ENCODE measurements at places on chromosomes 3 and 15. TPM values are rescaled to one million over a fixed set of nuclear protein-coding genes. Genes with fewer than 3 reads are reported as not detected.
A peak's percentile ranks its signal among the peaks of the same experiment; 100 is the strongest.

DNA sequence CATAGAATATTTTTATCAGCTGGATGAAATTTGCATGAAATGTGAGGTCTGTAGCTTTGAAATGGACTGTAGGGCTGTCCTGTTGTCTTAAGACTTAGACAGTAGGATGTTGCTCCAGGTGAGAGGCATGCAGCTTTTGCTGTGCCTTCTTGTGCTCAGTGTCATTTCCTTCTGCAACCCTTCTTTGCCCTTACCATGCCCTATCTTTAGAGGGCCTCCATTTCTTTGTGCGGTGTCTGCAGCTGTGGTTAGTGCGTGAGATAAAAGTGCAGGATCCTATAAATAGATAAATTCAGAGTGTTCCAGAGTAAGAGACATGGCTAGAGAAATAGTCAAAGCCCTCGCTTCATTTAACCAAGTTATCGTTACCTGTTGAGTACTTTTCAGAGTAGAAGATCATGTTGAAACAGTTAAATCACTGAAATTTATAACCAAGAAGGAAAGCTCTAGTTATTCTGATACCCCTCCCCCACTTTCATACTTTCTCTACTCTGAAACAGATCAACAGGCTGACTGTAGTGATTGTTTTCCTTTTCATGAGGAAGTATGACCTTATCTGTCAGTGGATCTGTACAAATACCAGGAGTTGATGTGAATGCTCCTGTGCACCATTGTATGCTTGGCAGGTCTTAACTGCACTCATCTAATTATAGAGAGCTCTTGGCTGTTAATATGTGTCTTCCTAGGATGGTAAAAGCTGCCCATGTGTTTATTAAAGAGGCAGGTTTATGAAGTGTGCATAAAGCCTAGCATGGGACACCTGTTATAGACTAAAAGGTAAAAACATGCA, 18.2 kb downstream of the EIF3J start:
- H3K27me3 ChIP-seq: no peaks in the 10 kb centered on the region
- no peak overlapping the region for H3K4me3 ChIP-seq
- no peak overlapping the region for H3K27ac ChIP-seq
- H3K4me1 ChIP-seq: no peaks in the 10 kb centered on the region
- no peak for DNase-seq
- peaks cover 66% of the 10 kb centered on the region for H3K36me3 ChIP-seq

- H3K4me3 ChIP-seq: no peak overlapping the region
- H3K4me1 ChIP-seq: no peaks in the 10 kb centered on the region
- H3K27me3 ChIP-seq: no peaks in the 10 kb centered on the region
- no peak overlapping the region for H3K27ac ChIP-seq
- no peaks in the 10 kb centered on the region for H3K36me3 ChIP-seq
- DNase-seq: no peak
These were observed 275.4 kb downstream of the NEK10 start for GRCh38 chr3:27093771-27094170.

- no peak overlapping the region for H3K4me3 ChIP-seq
- no peaks in the 10 kb centered on the region for H3K4me1 ChIP-seq
- H3K36me3 ChIP-seq: no peaks in the 10 kb centered on the region
- H3K27me3 ChIP-seq: no peaks in the 10 kb centered on the region
- no peak for DNase-seq
These were observed 23.1 kb downstream of the P3H2 start for GRCh38 chr3:190097617-190098016.

DNA sequence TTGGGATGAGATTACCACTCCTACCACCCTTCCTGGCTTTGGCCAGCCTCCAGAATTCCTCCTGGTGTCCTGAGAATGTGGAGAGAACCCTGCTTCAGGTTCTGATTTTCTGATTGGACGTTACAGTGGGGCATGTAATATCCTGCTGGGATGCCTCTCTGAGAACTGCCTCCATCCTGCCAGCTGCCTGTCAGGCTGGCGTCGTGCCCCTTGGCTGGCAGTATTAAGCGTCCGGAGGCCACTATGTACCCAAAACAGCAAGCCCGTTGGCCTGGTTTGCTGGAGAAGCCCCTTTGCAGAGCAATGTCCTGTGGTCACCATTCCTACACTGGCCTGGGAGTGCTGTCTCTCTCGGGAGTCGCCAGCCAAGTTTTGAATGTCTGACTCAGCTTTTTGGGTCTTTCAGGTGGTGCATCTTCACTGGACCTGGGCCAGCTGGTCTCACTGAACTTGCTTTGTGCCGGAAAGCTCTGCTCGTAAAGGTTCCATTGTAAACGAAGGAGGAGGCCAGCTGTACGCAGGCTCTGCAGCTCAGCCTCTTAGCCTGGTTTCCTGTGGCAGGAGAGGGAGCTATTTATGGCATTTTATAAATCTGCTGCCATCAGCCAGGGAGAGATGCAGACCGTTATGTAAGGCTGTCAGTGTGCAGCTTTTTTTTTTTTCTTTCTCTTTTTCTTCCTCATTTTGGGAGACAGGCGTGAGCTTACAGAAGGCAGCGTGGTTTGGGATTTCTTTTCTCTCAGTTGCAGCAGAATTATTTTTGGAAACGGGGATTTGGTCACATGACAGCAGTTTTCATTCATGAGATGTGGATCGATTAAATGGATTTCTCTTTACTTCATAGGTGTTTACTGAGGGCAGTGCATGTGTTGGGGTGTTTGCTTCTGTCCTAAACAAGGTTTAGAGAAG, 19.0 kb upstream of the TRAK1 start:
- H3K27me3 ChIP-seq: no peaks in the 10 kb centered on the region
- DNase-seq: no peak
- H3K36me3 ChIP-seq: no peaks in the 10 kb centered on the region
- peaks cover 16% of the 10 kb centered on the region for H3K4me1 ChIP-seq
- H3K27ac ChIP-seq: peak overlapping the region; percentile 75
- H3K4me3 ChIP-seq: peak overlapping the region; percentile 45

- H3K36me3 ChIP-seq: no peaks in the 10 kb centered on the region
- DNase-seq: peak; percentile 52
- no peaks in the 10 kb centered on the region for H3K27me3 ChIP-seq
- H3K4me3 ChIP-seq: peak overlapping the region; percentile 92
- H3K4me1 ChIP-seq: peaks cover 10% of the 10 kb centered on the region
These were observed 1.5 kb downstream of the SNRPN start for GRCh38 chr15:24956111-24956838.

Gene MYO5A
- total RNA-seq: 7.1 TPM

Gene LTF
- 14.7 TPM for total RNA-seq
